ENCODE measurements at places on chromosomes 1 and 21. TPM values are rescaled to one million over a fixed set of nuclear protein-coding genes. Genes with fewer than 3 reads are reported as not detected.

The SZT2 gene
- total RNA-seq, result 32.7 TPM

The LRRN2 gene
- total RNA-seq, result not detected

The AMY1B gene
- not detected for total RNA-seq

The OR6N1 gene
- not detected for total RNA-seq

The SH3BGRL3 gene
- total RNA-seq, result 33.7 TPM

Measured in vein endothelial cell (primary cell).